Ammon's horn (tissue), 1 donor: ENCODE measurements at places on chromosomes 6 and 20.

GRCh38 chr20:19250346-19250745 is 37.9 kb downstream of the SLC24A3 start:
- no peak for DNase-seq

GRCh38 chr6:28789553-28790083 is 134.2 kb downstream of the TRIM27 start:
- DNase-seq: peak; percentile 14

DNA sequence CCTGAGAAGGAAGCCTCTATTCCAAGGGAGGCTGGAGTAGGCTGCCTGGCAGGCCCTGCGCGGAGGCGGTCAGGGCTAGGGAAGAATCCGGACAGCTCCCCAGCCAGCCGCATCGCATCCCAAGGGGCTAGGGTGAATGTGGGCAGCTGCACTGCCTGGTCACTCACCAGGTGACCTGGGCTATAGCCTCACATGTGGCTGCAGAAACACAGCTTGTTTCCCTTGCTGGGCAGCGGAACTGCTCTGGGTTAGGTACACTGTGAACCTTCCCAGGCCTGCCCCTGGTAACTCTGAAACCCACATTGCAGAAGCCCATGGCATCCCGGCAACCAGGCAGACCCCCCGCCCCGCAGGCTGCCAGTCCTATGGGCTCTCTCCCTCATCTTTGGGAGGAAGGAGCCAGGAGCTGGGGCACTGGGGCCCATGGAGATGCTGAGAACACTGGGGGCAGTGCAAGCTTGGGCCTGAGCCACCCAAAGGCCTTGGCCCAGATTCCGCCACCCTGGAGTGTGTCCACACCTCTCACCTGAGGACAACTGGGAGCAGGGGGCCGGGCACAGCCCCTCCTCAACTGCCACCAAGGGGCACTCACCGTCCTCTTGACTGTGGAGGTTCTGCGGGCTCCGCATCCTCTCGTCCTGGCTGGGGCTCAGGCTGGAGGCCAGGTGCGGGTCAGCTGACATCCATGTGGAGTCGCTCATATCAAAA is 111.0 kb downstream of the NOL4L start:
- peak; percentile 25 for DNase-seq

DNA sequence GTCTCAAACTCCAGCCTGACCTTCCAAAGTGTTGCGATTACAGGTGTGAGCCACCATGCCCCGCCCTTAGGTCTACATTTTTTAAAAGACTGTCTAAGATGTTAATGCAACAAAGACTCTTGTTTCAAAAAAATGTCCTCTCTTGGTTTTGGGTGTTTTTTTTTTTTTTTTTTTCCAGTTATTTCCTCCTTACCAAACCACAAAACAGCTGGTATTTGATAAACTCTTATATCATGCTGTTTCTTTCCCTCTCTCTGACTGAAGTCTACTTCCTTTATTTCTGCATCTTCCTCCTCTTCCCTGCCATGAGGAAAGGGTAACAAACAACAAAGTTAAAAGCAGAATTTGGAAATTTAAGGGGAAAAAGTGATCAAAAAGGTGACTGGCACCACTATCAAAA is 21.2 kb downstream of the STK38 start:
- no peak for DNase-seq

GRCh38 chr6:56862415-56863175 is 92.3 kb upstream of the BEND6 start:
- no peak for DNase-seq

DNA sequence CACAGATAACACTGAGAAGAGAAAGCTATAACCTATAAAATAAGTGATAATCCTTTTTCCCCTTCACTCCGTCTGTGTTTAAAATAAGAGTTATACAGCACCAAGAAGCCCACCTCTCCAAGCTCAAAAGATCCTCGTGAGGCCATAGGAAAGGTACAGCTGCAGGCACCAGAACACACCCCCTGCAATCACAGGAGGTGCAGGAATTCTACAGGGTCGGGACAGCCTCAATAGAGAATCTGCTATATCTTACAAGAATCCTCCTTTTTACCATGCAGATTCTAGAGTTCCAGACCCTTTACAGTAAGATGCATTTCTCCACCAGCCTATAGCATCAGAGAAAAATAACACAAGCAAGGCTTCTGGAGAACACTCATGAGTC is 5.0 kb upstream of the ADGRF1 start:
- DNase-seq: no peak

- DNase-seq: no peak
Observed at GRCh38 chr20:43941476-43942200, 27.0 kb downstream of the TOX2 start.

GRCh38 chr20:4484379-4484997 is 237.2 kb upstream of the PRND start:
- no peak for DNase-seq

GRCh38 chr20:23622839-23623343 is 14.9 kb downstream of the CST3 start:
- no peak for DNase-seq

GRCh38 chr20:57266291-57267157 is at the start of gene BMP7:
BMP7 (minus strand) TSS chr20:57266641; CDS start chr20:57266122, 519 bp downstream.
- DNase-seq: peak; percentile 63

- DNase-seq: peak; percentile 71
Observed at GRCh38 chr6:6712449-6713403, 124.2 kb downstream of the LY86 start.

- no peak for DNase-seq
Observed at GRCh38 chr6:165178056-165178455, 131.3 kb downstream of the C6orf118 start.

DNA sequence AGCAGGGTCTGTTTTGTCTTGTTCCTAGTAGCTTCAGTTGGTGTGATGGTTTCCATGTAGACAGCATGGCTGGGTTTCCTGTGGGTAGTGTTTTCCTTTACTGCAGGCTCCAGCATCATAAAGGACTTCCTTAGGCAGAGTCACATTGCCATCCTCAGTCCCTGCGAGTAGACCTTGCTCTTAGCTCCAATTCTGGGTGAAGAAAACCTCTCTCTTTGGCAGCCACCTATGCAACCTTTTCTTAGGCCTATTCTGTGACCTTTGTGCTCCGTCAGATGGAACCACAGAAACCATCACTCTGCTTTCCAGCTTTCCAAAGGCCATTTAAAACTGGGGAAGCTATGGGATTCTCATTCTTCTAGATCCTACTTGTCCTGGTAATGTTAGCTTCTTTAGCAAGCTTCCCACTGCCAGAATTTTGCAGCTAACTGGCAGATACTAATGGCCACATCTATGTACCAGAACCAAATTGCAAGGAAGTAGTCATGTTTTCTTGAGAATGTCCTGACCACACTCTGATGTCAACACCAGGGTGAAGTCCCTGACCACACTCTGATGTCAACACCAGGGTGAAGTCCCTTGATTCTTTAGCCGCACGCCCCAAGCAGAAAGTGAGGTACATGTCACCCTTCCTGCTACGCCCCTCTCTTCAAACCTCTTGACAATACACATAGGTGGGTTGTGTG is 646.6 kb upstream of the HS3ST5 start:
- DNase-seq: no peak

DNA sequence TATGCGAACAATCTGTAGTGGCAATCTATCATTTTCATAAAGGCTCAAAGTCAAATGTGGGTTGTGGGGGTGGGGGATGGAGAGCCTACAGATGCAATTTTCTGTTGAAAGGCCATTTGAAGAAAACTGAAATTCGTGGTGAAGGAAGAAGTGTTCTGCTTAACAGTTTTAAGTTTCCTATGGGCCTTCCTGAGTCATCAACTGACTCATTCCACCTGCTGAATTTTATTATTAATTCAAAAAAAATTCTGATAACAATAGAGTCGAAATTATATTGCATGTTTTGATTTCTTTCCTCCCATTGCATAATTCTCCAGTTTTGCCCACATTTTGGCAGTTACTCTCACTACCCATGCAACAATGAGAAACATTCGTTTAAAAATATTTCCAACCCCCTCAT is 622.3 kb upstream of the ARID1B start:
- peak; percentile 31 for DNase-seq

DNA sequence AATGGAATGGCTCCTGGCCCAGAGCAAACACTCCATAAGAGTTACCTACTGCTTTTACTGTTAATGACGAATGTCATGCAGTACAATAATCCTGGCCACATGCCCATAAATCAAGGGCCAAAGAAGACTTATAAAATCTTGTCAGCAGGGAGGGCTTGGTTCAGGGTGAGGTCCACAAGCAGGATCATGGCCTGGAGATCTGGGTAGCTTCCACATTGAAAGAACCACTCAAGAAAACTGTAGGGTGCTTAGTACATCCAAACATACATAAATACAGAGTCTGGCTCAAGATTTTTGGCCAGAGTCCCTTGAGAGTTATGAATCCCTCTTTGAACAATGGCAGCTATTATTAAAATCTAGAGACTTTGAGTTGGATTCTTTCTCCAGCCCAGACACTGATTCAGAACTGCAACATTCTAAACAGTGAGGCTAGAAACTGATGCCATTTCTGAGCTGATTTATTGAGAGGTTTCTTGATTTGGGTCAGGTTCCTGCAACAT is 188.7 kb downstream of the CDC5L start:
- no peak for DNase-seq

DNA sequence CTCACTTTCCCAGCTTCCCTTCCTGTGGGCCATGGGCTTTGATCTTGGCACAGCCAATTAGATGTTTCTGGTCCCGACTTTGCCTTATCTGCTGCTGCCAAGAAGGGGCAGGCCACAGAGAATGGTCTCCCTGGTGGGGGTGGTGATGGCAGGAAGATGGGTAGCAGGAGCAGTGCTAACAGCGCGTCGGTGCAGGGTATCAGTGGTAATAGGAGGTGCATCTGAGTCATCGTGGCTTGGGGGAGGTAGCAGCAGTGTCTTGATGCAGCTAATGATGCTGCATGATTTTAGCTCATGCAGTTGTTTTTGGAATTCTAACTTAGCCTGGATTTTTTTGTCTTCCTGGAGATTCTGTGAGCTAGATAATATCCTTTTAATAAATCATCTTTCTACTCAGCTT is 18.9 kb upstream of the MAS1 start:
- DNase-seq: peak; percentile 48

DNA sequence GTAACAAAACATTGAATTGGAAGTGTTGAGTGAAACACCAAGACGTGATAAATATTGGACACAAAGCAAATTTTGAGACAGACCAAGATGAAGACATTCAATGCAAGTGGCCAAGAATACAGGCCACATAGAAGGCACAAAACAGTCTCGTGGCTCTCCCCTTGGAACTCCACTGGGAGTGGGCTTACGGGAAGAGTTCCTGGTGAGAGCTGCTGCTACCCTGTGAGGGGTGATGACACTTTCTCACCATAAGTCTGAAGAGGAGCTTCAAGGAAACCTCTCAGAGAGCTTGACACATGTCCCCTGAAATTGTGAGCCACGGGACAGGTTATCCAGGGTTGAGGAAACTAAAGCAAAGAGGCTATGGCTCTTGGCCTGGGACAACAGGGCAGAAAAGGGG is 48.6 kb upstream of the SLC22A16 start:
- no peak for DNase-seq

- no peak for DNase-seq
Observed at GRCh38 chr6:166073082-166073481, 94.6 kb downstream of the TBXT start.

DNA sequence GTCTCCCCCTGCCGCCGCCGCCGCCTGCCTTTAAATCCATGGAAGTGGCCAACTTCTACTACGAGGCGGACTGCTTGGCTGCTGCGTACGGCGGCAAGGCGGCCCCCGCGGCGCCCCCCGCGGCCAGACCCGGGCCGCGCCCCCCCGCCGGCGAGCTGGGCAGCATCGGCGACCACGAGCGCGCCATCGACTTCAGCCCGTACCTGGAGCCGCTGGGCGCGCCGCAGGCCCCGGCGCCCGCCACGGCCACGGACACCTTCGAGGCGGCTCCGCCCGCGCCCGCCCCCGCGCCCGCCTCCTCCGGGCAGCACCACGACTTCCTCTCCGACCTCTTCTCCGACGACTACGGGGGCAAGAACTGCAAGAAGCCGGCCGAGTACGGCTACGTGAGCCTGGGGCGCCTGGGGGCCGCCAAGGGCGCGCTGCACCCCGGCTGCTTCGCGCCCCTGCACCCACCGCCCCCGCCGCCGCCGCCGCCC is 474 bp downstream of the CEBPB start:
- DNase-seq: peak; percentile 28

DNA sequence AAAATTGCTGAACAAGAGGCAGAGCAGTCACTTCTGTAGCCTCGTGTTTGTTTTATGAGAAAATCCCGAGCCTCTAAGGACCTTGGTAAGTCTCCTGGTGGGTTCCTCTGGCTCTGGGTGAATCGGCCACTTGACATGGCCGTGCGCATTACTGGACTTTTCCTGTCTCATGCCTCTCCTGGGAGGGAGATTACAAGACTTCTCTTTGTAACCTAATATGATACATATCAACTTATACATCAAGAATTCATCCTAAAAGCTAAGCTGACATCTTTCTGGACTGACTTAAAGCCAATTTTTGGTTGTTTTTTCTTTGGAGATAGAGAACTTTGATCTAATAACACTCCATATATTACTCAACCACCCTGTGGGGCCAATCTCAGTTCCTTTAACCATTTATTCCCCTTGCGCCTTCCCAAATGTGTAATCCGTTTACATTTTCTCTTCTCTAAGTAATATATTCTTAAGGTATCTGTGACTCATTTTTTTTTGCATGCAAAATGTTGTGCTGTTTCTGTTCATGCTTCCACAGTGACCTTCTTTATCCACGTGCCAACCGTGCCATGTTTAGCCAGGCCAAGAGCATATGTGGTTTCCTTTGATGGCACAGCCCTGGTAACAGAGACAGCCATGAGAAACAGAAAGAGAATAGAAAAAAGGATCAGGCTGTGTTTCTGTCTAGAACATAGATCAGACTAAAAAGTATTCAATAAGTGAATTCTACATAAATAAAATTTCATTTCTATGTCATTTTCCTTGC is 47.5 kb upstream of the JAG1 start:
- no peak for DNase-seq

GRCh38 chr6:32906539-32906938 is 34.3 kb downstream of the HLA-DMB start:
- DNase-seq: no peak

GRCh38 chr6:158402184-158402583 is 89.9 kb downstream of the TULP4 start:
- DNase-seq: no peak

- peak; percentile 3 for DNase-seq
Observed at GRCh38 chr6:27865850-27866356, 46.3 kb downstream of the OR2B2 start.

- DNase-seq: peak; percentile 48
Observed at GRCh38 chr20:47334022-47334551, 22.4 kb downstream of the ZMYND8 start.

DNA sequence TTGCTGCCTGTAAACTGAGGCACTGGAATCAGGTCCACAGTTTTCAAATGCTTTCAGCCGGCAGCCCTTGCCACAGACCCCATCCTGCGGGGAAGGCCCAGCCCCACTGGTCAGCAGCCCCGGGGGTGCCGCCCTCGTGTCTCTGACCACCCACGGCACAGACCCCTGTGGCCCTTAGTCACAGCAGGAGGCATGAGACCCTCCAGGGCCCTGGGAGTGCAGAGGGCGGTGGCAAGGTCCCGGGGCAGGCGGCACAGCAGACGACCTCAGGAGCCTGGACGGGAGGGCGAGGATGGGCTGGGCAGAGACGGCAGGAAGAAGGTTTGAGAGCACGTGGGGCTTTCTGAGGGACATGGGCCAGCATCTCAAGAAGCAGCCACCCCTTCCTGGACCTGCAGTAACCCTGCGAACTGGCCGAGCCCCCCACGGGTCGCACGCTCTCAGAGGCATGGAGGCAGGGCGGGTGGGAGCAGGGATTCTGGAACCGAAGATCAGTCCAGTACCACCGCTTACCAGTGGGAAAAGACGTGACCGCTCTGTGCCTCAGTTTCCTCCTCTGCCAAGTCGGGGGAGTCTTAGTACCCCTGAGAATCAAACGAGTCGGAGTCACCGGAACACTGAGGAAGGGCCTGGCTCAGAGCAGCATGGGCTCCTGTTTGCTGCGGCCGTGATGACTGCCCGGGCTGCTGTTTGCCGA is 140.7 kb downstream of the TAF4 start:
- DNase-seq: no peak
